ENCODE measurements at places on chromosomes 4 and X. TPM values are rescaled to one million over a fixed set of nuclear protein-coding genes. Genes with fewer than 3 reads are reported as not detected.

Gene MBNL3
- total RNA-seq = 25.1 TPM

Gene FAM9C
- total RNA-seq = not detected

Gene BEX5
- total RNA-seq = 2.4 TPM

Gene TMEM154
- total RNA-seq = 25.4 TPM

Gene MAGEB10
- not detected for total RNA-seq

Gene NXF2B
- total RNA-seq = not detected

Gene NLRP2B
- total RNA-seq = not detected

Gene WDR17
- total RNA-seq = 0.44 TPM

Gene NKX1-1
- not detected for total RNA-seq

DNA sequence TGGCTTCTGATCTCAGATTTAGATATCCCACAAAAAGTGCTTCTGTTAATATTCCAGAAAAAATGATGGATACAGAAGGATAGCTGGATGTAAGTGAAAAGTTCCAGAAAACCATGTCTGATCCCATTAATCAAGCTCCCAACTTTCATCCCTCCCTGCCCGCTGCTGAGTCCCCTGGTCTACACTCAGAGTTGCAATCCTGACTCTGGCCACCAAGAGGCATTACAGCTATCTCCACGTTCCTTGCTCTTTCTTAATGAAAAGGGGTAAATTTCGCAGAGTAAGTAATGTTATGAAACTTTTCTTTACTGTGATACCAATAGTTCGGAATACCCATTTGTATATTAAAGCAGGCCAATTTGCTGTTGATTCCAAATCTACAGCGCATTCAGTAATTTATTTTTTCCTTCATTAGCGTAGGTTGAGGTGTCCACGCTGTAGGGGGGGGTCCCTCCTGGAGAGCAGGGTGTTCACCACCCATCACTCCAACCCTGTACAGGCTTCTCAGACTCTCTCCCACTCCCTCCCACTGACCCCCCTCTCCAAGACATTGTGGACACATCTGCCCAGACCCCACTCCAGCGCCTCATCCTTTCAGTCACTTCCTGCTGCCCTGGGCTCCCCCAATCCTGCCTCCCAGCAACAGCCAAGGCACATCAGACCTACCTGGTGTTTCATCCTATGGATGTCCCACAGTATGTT lies 55.1 kb downstream of the RAB40A start:
- H3K27ac ChIP-seq = peak overlapping the region; percentile 65
- no peaks in the 10 kb centered on the region for H3K27me3 ChIP-seq
- H3K4me3 ChIP-seq = peak overlapping the region; percentile 72
- DNase-seq = peak; percentile 42
- H3K4me1 ChIP-seq = peaks cover 2% of the 10 kb centered on the region

GRCh38 chr4:81422595-81422994 lies 49.1 kb downstream of the RASGEF1B start:
- H3K4me3 ChIP-seq = no peak overlapping the region
- peaks cover 5% of the 10 kb centered on the region for H3K4me1 ChIP-seq
- no peak overlapping the region for H3K27ac ChIP-seq
- DNase-seq = no peak

GRCh38 chrX:13253223-13253622 lies 66.6 kb downstream of the ATXN3L start:
- peaks cover 8% of the 10 kb centered on the region for H3K36me3 ChIP-seq
- no peak for DNase-seq
- H3K4me3 ChIP-seq = no peak overlapping the region
- no peak overlapping the region for H3K27ac ChIP-seq
- H3K4me1 ChIP-seq = peaks cover 43% of the 10 kb centered on the region

- H3K27me3 ChIP-seq = no peaks in the 10 kb centered on the region
- no peak overlapping the region for H3K27ac ChIP-seq
- no peaks in the 10 kb centered on the region for H3K36me3 ChIP-seq
- H3K4me3 ChIP-seq = no peak overlapping the region
Measured at GRCh38 chrX:69073241-69073640, 92.0 kb downstream of the PJA1 start.

- no peak overlapping the region for H3K4me3 ChIP-seq
- no peak overlapping the region for H3K27ac ChIP-seq
- no peaks in the 10 kb centered on the region for H3K4me1 ChIP-seq
- DNase-seq = no peak
- no peaks in the 10 kb centered on the region for H3K36me3 ChIP-seq
Measured at GRCh38 chr4:178778496-178778895, 1336.3 kb upstream of the AGA start.

DNA sequence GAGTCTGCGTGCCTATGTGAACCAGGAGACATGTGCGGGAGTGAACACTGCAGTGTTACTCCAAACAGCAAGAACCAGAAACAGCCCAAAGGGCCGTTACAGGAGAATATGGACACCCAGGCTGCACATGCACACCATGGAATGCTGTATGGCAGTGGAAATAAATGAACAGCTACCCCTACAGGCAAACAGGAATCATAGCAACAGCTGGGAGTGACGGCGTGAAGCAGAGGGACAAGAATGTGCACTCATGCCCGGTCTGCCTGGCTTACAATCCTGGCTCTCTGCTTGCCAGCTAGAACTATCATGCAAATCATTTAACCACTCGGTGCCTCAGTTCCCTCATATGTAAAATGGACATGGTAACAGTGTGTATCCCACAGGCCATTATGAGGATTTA lies 16.6 kb downstream of the GPKOW start:
- no peak overlapping the region for H3K4me3 ChIP-seq
- H3K4me1 ChIP-seq = peaks cover 1% of the 10 kb centered on the region
- no peaks in the 10 kb centered on the region for H3K27me3 ChIP-seq
- no peak for DNase-seq
- peaks cover 7% of the 10 kb centered on the region for H3K36me3 ChIP-seq

DNA sequence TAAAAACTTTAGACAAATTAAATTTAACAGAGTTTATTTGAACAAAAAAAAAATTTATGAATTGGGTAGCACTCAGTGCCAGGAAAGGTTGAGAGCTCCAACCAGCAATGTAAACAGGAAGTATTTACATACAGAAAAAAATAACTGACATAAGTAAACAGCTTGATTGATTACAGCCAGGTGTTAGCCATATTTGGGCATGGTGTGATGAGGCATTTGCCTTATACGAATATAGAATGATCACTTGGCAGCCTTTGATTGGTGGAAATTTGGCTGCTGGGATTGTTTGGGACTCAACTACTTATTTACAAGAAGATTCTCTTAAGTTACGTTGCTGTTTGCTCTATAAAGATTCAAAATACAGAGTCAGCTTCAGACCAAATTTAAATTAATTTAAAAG lies 172.0 kb downstream of the ADAM29 start:
- no peak overlapping the region for H3K27ac ChIP-seq
- no peak overlapping the region for H3K4me3 ChIP-seq
- H3K4me1 ChIP-seq = no peaks in the 10 kb centered on the region

DNA sequence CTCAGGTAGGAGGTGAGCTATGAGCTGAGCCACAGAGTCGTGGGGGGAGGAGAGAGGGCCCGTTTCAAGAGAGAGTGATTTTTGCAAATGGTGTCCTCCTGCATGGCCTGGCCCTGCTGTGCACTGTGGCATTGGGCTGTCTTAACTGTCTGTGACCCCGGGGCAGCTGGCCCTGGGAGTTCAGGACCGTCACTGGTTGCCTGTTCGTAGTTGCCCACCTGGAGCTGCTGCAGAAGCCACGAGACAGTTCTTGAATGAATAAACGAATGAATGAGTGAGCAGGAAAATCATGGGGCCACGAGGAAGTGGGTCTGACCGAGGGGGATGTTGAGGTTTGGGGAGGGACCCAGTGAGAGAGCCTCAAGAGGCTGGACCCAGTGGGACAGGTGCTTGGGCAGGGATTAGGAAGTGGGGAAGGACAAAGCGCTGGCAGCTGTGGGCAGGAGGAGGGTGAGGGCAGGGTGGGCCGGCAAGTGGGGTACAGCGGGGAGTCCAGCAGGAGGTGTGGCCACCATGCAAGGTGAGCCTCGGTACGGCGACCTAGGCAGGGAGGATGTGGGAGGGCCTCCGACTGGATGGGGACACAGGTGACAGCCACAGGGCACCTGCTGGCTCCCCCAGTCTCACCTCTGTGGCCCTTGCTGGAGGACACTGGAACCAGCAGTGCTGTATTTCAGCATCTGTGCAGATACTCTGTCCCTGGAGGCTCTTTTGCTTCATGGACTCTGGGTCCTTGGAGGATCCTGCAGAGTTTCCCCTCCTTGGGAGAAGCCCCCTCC lies 10.2 kb downstream of the RGS12 start:
- no peaks in the 10 kb centered on the region for H3K36me3 ChIP-seq
- peak overlapping the region; percentile 65 for H3K27ac ChIP-seq
- H3K4me3 ChIP-seq = peak overlapping the region; percentile 59
- peak; percentile 77 for DNase-seq
- peaks cover 34% of the 10 kb centered on the region for H3K4me1 ChIP-seq

- H3K4me3 ChIP-seq = peak overlapping the region; percentile 87
- peak; percentile 45 for DNase-seq
- peak overlapping the region; percentile 67 for H3K27ac ChIP-seq
Measured at GRCh38 chr4:88008122-88008742, 797 bp downstream of the PKD2 start.

GRCh38 chr4:70992391-70992881 lies 1.0 kb upstream of the DCK start:
- peak overlapping the region; percentile 81 for H3K27ac ChIP-seq
- H3K27me3 ChIP-seq = no peaks in the 10 kb centered on the region
- DNase-seq = no peak
- peaks cover 28% of the 10 kb centered on the region for H3K36me3 ChIP-seq
- peak overlapping the region; percentile 92 for H3K4me3 ChIP-seq

DNA sequence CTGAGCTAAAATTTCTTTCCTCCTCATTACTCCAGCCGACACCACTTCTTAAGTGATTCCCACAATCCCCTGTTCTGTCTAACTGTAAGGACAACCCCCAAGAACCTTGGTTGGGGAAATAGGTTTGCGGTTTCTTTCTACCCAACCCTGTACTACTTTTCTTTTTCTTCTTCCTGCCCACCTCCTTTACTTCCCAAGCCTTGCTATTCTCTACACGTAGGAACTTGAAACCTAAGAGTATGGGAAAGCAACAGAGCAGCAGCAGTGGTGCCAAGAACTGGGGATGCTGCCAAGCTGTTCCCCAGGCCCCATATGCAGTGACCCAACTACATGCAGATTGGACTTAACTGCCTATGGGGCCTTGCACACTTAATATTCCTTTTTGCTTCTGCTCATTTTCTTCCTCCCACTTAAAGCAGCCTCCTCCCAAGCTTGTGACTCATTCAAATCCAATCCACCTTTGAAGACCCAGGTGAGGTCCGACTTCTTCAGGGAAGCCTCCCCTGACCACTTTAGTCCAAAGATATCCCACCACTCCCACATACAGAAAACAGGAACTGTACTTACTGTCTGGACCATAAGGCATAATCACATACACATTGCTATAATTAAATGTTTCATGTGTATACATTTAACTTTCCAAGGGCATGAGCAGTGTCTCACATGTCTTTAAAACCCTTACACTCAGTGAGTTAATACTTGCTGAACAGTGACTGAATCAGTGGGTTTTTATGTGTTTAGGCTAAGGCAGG lies 1.7 kb downstream of the FAM120C start:
- peaks cover 52% of the 10 kb centered on the region for H3K4me1 ChIP-seq
- H3K27me3 ChIP-seq = no peaks in the 10 kb centered on the region
- DNase-seq = no peak
- peak overlapping the region; percentile 84 for H3K4me3 ChIP-seq
- peaks cover 31% of the 10 kb centered on the region for H3K36me3 ChIP-seq

DNA sequence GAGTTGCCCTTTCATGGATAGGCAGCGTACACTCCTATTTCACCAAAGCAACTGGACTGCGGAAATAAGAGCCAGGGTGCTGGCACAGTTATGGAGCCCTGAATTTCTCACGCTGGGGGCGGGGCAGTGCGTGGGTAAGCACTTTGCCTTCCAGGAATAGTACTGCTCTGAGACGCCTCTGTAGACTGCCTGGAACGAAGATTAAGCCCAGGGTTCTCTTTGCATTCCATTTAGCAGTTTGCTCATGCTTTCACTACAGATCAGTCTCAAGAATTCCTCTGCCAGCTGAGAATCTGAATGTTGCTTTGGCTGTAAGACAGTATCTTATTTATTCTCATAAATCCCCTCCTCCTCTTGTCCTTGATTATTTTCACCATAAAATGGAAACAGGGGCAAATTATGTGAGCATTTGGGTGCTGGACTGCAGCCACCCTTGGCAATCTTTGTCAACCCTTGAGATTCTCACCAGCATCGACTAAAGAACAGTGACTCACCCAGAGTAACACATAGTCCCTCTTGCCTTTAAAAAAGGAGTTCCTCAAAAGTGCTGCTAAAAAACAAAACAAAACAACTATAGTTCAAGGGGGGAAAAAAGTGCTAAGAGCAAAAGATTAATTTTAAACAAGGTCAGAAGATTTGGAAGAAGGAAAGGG lies 88.9 kb upstream of the CITED1 start:
- H3K27ac ChIP-seq = no peak overlapping the region
- no peak overlapping the region for H3K4me3 ChIP-seq
- H3K27me3 ChIP-seq = no peaks in the 10 kb centered on the region
- H3K36me3 ChIP-seq = peaks cover 1% of the 10 kb centered on the region
- DNase-seq = no peak

- no peaks in the 10 kb centered on the region for H3K27me3 ChIP-seq
- no peaks in the 10 kb centered on the region for H3K4me1 ChIP-seq
- DNase-seq = no peak
- H3K27ac ChIP-seq = no peak overlapping the region
- no peaks in the 10 kb centered on the region for H3K36me3 ChIP-seq
Measured at GRCh38 chr4:79882806-79883205, 190.2 kb downstream of the ANTXR2 start.

- H3K27me3 ChIP-seq = no peaks in the 10 kb centered on the region
- no peak for DNase-seq
- H3K27ac ChIP-seq = no peak overlapping the region
- H3K4me1 ChIP-seq = no peaks in the 10 kb centered on the region
Measured at GRCh38 chr4:14529653-14530052, 472.6 kb upstream of the CPEB2 start.

DNA sequence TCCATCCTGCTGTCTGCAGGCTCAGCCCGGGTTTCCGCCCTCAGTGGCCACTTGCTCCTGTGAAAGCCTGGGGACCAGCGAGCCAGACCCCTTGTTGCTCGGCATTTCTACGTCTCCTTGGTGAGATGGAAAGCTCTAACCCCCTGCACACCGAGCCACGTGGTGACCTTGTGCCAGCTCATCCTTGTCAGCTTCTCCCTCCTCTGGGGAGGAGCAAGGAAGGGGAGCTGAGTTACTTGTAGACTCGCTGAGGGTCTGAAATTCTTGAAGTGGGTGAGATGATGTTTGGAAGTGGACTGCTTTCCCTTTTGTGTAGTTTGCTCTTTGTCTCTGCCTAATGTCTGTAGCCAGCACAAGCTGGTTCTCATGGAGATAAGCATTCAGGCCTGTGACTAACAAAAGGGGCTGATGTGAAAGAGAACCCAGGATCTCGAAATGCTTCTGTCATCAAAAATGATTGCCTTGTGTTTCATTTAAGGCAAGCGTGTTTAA lies 29.3 kb downstream of the RGS12 start:
- H3K4me1 ChIP-seq = no peaks in the 10 kb centered on the region
- H3K4me3 ChIP-seq = no peak overlapping the region
- peaks cover 6% of the 10 kb centered on the region for H3K27me3 ChIP-seq
- H3K36me3 ChIP-seq = no peaks in the 10 kb centered on the region
- H3K27ac ChIP-seq = no peak overlapping the region

DNA sequence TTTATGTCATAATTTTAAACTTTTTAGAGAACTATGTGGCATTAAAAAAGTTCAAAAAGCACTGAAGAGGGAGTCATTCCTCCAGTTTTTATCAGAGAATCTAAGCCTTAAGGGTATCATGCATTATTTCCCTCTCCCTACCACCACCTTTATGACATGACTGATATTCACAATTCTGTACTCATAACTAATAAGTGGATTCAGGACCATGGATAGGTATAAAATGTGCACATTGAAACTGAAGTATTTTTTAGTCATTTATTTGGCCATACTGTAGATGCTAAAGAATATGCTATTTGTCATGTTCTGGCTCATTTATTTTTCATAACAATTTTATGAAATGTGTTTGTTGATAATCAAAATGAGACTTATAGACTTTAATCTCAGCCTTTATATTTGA lies 897.5 kb upstream of the AGA start:
- H3K36me3 ChIP-seq = no peaks in the 10 kb centered on the region
- DNase-seq = no peak
- no peaks in the 10 kb centered on the region for H3K27me3 ChIP-seq
- no peaks in the 10 kb centered on the region for H3K4me1 ChIP-seq
- no peak overlapping the region for H3K27ac ChIP-seq

All from activated CD8-positive, alpha-beta memory T cell treated with anti-CD3 and anti-CD28 coated beads, Interleukin-2, amount 10 ng/mL, durations not matched to agents 7 days and 5 days (primary cell).